ENCODE measurements at places on chromosomes 6 and 20.

GRCh38 chr6:68046302-68046701 is 588.8 kb upstream of the ADGRB3 start:
- DNase-seq = no peak

DNA sequence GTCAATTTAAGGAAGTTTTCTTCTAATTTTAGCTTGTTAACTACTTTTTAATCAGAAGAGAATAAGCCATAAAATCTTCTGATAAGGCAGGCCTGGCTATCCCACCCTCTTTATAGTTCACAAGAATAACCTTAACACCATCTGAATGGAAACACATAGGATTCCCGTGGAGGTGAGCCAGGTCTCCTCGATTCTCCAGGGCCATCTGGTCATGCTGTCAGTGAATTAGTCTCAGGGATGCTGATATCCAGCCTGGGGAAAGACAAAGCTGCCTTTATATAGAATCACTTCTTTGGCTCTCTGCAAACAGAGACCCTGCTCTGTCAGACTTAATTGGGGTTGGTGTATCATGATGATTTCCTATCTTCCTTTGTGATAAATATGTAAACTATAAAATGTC is 30.1 kb upstream of the TAGAP start:
- no peak for DNase-seq

DNA sequence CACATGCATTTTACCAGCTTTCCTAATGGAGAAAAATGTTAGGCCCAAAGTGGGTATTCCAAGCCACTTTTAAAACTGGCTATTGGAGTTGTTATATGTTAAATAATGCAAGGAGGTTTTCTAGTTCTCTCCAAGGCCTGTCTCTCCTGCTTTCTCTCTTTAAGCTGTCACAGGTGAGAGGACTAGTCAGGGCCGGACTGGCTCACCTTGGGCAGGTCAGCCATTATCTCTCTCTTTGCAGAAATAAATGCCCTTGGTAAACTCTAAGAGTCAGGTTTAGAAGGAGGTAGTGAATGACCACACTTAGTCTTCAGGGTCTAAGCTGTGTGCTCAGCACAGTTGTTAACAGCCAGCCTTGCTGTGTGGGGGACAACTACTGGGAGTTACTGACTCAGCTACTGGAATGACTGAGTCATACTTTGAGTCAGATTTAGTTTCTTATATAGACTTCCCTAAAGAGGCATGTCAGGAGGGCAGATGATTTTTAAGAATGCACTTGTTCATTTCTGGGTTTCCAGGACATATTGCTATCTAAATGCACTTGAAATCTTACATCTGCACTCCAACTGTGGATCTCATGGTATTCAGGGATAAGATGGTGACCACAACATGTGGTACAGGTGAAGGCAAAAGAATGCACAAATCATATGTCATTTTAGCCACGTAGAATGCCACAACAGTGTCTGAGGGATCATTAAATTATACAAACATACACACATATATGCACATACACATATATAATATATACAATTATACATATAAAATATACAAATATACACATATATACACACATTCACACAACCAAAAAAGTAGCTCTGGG is 719.4 kb downstream of the EPM2A start:
- DNase-seq = no peak

- DNase-seq = no peak
These were observed 14.5 kb downstream of the TREM1 start for GRCh38 chr6:41271901-41272395.

DNA sequence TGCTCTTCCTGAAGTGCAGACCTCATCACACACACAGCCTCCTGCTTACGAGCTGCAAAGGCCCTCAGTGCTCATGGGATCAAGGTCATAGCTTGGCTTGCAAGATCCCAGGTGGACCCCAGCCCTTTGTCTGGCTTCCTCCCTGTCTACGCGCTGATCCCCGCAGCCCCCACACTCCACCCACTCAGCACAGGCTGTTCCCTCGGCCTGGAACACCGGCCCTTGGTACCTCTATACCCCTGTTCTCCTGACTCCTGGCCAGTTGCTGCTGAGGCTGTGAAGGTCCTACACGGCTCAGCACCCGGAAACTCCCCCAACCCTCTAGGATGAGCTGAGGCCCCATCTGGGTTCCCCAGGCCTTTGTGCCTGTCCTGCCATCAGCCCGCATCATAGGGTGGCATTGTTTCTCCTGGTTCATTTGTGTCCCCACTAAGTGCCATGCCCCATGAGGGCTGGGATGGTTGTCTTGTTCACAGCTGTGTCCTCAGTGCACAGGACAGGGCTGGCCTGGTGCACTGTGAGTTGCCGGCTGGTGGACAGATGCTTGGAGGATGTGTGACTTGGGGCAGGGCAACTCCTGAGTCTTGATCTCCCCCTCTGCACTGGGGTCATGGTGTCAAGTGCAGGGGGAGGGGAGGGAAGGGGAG is 57.0 kb downstream of the ADNP start:
- DNase-seq = no peak

DNA sequence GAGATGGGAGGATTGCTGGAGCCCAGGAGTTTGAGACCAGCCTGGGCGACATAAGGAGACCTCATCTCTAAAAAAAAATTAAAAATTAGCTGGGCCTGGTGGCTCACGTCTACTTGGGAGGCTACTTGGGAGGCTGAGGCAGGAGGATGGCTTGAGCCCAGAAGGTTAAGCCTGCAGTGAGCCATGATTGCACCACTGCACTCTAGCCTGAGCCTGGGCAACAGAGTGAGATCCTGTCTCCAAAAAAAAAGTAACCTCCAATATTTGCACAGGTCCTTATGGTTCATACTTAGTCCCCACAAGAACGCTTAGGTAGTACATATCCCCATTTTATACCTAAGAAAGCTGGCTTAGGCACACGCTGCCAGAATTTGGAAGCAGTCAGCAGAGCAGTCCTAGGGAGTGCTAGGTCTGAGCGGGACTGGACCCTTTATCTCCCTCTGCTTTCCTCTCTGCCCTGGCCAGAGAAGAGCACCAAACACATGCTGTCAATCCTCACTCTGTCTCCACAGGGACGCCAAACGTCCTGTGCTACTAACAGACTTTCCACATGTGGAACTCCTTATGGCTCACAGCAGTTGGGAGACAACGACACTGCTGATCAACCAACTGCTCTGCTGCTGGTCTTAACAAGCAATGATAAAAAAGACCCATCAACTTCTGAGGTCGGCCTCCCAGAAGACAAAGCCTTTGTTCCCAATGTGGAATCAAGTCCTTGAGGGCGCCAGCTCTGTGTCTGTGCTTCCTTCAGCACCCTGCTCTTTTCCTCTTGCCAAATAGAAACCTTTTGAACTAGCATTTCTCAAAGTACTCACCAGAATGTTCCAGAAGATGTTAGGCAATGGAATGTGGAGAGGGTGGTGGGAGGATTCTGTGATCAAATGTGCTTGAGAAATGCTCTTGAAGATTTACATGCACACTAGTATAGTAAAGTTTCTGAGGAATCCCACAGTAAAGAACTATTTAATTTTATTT is 226.3 kb upstream of the DTNBP1 start:
- DNase-seq = no peak

DNA sequence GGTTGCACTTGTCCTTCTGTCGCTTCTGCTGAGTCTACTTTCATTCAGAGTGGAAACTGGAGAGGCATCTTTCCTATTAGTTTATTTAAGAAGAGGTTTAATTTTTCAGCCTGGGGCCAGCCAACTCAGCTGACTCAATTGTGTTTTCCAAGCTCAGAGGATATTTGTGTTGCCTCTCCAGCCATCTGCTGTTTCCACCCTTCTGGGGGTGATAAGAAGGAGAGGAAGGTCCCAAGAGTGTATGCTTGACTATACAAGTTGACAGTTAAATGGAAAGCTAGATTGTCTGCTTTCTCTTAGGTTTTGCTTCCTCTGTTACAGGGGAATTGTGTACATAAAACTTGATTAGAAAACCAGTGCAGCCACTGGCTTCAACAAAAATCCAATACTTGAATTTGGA is 3.0 kb downstream of the PSMF1 start:
- DNase-seq = no peak

GRCh38 chr20:35641743-35642142 is 23.0 kb downstream of the CPNE1 start:
- DNase-seq = no peak

DNA sequence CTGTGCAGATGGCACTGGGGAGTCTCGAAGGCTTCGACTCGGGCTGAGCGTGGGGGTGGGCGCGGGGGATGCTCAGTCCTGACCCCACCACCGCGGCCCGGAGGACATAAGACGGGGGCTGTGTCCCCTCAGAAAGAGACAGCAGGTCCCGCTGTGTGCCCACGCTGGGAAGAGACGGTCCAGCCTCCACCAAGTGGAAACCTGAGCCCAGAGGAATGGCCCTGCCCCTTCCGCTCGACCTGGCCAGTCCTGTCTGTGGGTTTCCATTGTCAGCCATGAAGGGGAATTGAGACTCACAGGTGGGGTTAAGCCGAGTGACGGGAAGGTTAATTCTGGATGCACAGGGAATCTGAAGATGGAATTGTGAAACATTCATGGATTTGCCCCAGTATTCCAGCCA is 442.7 kb downstream of the PREX1 start:
- no peak for DNase-seq

DNA sequence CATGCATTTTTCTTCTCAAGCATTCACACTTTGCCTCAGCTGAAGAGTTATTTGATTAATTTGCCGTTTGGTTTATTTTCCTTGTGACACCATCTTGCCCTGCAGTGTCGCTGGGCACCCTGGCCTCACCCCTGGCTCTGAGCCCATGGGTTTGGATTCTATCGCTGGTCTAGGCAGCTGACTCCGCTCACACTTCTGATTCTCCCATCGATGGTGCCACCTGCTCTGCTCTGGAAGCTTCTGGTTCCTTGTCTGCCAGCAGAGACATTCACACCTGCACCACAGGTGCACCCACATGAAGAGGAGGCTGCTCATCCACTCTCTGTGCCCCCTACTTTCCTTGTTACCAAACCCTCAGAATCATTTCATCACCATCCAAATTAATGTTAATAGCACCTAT is 291.6 kb upstream of the CDH4 start:
- no peak for DNase-seq

DNA sequence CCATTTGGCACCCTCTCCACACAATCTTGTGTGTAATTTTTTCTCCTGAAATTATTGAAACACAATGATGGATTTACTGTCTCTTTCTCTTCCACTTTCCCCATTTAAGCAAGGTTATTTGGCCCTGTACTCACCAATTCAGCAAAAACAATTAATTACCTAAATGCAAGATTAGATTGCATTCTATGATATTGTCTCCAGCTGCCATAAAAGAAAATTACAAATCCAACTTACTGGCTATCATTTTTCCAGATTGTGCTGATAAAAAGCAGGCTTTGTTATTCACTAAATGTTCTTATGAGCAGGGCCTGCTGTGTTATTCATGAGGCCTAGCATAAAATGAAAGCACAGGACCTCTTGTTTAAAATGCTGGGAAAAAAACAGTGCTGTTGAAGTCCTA is 95.8 kb upstream of the IRAK1BP1 start:
- DNase-seq = no peak
